ENCODE measurements at places on chromosomes 3 and 15.

- no peak for DNase-seq
These were observed 166.7 kb downstream of the FOXP1 start for GRCh38 chr3:71416876-71417275.

- no peak for DNase-seq
These were observed 260.1 kb upstream of the PLSCR5 start for GRCh38 chr3:146865175-146865755.

GRCh38 chr15:90360746-90361145 is 8.7 kb downstream of the ZNF774 start:
- DNase-seq: no peak

DNA sequence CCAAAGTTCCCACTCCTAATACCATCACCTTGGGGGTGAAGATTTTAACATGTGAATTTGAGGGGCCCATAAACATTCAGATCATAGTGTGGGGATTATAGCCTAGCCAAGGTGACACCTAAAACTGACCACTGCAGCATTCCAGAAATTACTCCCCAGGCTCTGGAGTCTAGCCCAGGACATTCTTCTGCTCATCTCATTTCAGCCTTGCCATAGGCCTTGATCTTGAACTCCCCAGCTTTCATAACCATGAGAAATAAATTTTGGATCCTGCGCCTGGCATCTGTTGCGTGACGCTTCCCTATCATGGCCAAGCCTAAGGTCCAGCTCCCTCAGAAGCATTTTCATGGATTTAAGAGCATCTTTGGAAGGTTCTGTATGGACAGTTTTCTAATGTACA is 502.9 kb upstream of the THBS1 start:
- no peak for DNase-seq

GRCh38 chr3:12192173-12192572 is 33.5 kb upstream of the TIMP4 start:
- no peak for DNase-seq

GRCh38 chr3:106004137-106004681 is 135.4 kb upstream of the CBLB start:
- peak; percentile 22 for DNase-seq

DNA sequence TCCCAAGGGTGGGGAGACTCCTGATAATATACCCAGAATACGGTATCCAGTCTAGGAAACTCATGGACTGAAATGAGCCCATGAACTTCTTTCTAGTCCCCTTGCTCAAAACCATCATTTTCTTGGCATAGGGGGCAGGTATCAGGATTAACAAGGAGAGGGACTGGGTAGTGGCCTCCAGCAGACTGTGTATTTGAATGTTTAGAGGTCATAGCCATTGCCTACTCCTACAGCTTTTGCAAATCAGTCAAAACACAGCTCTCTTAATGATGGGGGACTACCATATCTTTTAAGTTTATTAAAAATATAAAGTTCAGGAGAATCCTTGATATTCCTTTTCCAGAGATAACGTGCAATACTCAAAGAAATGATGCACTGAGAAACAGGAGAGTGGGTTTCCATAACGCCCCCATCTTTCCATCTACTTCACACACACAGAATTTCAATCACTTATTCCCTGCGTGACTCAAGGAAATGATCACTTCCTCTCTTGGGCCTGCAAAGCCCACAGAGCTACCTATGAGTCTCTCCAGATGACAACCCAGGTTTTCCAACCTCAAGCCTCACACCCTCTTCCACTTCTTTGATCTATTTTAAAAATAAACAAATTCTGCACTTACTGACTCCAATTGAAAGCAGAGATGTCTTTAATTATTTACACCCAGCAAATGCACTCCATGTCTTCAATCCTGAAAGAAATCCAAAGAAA is 584.0 kb upstream of the LMCD1 start:
- no peak for DNase-seq

GRCh38 chr3:38317192-38317759 is 29.3 kb upstream of the XYLB start:
- DNase-seq: peak; percentile 27

DNA sequence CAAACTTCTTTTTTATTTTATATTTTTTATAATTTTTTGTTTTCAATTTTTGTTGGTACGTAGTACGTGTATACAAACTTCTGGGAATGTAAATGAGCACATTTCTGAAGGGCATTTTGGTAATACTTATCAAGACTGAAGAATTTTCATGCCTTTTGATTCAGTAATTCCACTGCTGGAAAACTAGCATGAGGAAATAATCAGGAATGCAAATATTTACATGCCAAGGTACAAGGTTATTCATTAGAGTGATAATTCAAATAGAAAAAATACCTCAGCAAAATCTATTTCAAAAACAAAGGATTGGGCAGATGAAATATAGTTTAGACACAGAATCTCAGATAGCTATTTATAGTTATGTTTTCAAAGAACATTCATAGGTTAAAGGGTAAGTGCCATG is 128.7 kb downstream of the DMXL2 start:
- no peak for DNase-seq

- DNase-seq: no peak
These were observed 127.6 kb upstream of the UBE2E2 start for GRCh38 chr3:23075496-23075895.

DNA sequence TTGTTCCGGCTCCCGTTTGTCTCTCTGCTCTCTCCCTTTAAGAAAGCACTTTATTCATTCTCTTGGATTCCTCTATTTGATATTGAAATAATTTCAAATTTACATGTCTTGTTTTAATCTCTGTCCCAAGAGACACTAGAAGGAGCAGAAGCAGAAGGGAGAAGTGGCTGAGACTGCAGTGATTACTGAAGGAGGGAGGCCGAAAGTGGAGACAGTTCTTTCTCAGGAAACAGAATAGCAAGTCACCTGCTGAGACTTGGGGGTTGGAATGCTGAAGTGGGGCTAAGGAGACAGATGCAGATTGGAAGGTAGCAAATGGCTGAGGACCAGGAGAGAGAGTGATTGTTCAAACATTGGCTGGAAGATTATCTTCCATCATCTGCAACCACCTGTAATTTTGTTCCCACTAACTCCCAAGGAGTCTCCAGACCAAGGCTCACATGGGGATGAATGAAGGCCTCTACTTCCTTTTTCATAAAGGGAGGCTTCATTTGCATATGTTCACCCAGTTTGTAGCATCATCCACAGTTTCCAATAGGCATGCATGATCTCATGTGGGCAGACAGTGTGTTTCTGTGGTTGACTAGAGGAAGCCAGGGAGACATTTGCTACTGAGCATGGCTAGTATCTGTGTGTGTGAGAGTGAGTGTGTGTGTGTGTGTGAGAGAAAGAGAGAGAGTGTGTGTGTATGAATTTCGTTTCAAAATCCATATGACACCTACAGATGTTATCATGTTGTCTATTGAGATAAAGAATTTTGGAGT is 24.0 kb downstream of the LTF start:
- DNase-seq: no peak

GRCh38 chr3:56928379-56929068 is 126.8 kb upstream of the ARHGEF3 start:
- DNase-seq: peak; percentile 42

GRCh38 chr15:64894395-64895056 is 17.2 kb upstream of the ANKDD1A start:
- DNase-seq: no peak

- DNase-seq: no peak
These were observed 38.7 kb upstream of the SLCO2A1 start for GRCh38 chr3:134068429-134068828.

- no peak for DNase-seq
These were observed 169.3 kb downstream of the DPH6 start for GRCh38 chr15:35376707-35377106.

GRCh38 chr3:71548705-71549384 is 34.7 kb downstream of the FOXP1 start:
- DNase-seq: no peak

- no peak for DNase-seq
These were observed 1165.2 kb downstream of the TBL1XR1 start for GRCh38 chr3:176032043-176032442.

- DNase-seq: no peak
These were observed 127.6 kb downstream of the RORA start for GRCh38 chr15:61101543-61101942.

DNA sequence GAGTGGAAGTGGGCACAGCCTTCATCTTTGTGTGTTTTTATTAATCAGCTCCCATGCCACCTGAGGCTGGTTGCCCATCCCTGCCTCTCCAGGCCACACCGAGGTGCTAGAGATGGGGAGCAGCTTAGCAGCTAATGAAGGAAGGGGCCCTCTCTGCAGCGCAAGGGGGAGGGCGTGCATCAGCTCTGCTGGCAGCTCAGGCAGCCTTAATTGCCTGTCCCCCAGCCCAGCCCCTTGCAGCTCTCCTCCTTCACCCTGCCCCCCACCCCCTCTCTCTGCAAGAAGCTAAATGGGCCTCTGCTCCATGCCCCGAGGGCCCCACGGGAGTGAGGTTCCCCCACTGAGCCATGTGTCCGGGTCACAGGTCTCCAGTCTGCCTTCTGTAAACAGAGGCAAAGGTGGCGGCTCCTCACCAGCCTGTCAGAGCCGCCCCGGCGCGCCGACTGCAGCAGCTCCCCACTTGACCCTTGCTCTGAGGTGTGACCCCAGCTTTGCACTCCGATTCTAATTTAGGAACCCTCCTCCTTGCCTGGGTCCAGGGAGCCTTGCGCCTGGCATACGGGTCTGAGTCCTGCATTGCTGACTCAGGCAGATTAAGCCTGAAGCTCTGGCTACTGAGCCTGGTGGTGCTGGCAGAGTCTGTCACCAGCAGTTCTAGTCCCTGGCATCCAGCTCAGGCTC is 27.9 kb upstream of the NTRK3 start:
- DNase-seq: no peak

GRCh38 chr3:172987273-172987672 is 153.8 kb downstream of the SPATA16 start:
- peak; percentile 6 for DNase-seq

- DNase-seq: no peak
These were observed 6.3 kb downstream of the EFCAB12 start for GRCh38 chr3:129421988-129422745.

DNA sequence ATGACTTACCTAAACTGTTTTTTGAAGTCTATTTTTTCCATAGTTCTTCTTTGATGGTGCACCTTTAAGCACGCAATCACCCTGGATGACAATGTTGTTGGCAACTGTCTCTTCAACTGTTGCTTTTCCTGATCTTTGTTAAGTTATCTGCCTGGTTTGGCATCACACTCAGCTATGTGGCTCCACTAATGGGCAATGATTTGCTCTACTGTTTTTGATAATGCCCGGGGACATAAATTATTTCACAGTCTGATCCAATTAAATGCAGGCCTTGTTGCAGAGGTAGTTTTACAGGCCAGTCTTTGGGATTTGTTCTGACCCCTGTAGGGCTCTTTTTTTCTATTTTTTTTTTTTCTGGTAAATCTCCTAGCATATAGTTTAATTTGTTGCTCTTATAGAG is 436.3 kb downstream of the ZNF385D start:
- DNase-seq: no peak
